ENCODE measurements at places on chromosomes 3 and 15.

DNA sequence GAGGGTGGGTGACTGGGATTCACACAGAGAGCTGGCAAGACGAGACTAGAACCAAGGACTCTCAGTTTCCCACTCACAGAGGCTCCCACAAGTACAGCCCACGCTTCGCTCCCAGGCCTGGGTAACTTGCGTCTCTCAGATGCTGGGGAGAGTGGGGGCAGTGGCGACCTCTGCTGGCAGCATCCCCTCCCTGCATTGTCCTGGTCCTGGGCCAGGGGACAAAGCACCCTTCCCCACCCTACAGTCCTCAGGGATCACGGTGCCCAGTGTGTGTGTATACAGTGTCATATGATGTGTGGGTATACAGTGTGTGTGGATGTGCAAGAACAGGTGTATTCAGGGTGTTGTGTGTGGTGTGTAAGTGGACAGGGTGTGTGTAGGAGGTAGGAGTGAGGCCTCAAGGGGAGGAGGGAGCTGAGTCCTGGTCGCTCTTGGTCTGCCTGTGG, 12.8 kb downstream of the VILL start:
- DNase-seq: peak; percentile 84

GRCh38 chr3:76400141-76400540, 614.8 kb upstream of the ZNF717 start:
- DNase-seq: no peak

- no peak for DNase-seq
These were observed 20.7 kb upstream of the GSK3B start for GRCh38 chr3:120114981-120115380.

DNA sequence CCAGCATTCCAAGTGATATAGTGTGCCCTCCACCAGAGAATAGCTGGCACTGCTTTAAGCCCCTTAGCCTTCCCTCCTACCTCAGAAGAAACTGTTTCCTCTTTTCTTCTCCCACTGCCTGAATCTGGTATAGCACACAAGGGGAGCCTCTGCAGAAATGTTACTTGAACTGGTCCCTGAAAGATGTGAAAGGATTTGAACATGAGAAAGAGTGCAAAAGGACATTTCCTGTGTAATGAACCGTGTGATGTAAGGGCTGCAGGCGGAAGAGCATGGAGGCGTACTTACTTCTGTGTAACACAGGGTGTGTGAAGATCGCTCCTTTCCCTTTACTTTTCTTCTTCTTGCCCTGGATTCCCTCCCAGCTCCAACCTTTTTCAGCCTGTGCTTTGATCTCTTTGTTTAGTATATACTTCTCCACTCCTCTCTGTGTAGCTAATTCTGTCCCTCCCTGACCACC, 8.4 kb downstream of the TMOD3 start:
- no peak for DNase-seq

- DNase-seq: no peak
These were observed 29.3 kb downstream of the LIMD1 start for GRCh38 chr3:45623846-45624245.

GRCh38 chr3:169666076-169666375, 2.5 kb upstream of the MECOM start:
- no peak for DNase-seq

- DNase-seq: no peak
These were observed 192.3 kb downstream of the TAFA4 start for GRCh38 chr3:68740087-68740486.

GRCh38 chr3:46524008-46524407, 26.2 kb downstream of the RTP3 start:
- peak; percentile 39 for DNase-seq

DNA sequence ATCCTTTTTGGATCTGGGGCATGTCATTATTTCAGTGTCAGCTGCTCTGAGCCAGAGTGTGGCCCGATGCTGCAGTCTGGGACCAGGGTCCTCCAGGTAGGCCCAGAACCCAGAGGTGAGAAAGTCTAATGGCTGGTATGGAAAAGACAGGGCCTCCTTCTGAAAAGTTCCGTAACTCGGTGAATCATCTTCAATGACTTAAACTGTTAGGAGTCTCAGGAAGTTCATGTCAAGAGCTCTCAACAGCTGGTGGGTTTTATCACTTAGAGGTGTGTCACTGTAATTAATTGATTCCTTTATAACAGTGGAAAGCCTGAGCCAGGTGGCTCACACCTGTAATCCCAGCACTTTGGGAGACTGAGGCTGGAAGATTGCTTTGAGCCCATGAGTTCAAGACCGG, 28.5 kb upstream of the PDE8A start:
- DNase-seq: no peak

GRCh38 chr15:70589728-70590127, 173.6 kb downstream of the UACA start:
- DNase-seq: no peak

GRCh38 chr15:94538280-94538679, 306.9 kb downstream of the MCTP2 start:
- DNase-seq: no peak

GRCh38 chr3:120025520-120025919, 68.7 kb downstream of the GSK3B start:
- DNase-seq: no peak

- no peak for DNase-seq
These were observed 24.4 kb downstream of the KLHL25 start for GRCh38 chr15:85770096-85771041.

DNA sequence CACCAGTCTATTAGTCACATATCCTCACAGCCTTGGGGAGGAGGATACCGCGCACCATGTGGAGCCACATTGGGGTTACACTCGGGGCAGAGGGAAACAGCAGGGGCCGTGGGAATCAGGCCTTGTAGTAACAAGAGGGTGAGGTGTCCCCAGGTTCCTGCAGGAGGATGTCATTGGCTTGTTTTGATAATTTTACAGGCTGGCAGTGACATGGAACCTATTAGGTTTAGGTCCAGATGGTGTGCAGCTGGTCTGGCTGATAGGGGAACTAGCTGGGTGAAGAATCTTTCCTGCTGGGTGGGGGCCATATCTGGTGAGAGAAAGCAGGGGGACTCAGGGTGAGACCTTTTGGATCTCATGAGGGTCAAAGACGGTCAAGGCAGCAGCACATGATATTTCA, 9.8 kb upstream of the MEF2A start:
- no peak for DNase-seq

DNA sequence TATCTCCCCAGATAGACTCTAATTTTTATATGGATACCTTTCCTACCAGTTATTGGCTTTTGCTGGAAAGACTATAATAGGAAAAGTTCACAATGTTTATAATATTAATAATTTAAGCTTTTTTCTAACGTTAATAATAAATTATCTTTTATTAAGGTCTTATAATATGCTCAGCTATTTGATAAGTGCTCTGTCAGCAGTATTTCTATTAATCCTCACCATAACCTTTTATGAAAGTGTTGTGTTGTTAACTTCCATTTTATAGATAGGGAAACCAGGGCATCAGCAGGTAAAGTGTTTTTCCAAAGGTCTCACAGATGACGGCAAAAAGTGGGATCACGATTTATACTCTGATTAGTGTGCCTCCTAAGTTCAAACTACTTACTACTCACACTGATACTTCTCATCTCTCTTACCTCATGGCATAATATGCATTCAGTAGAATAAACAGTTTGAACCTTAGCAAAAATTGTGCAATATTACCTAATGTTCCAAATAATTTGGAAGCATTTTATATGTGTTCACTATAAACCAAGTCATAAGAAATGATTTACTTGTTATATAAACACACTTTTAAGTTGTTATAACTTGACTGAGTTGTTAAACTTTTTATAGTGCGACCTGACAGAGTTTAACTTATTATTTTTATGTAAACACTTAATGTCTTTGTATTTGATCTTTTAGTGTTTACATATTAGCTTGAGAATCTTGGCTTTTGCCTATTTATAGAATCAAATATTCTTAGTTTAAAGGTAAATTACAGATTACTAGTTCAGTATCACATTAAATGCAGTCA, 274.9 kb upstream of the DCBLD2 start:
- DNase-seq: no peak

DNA sequence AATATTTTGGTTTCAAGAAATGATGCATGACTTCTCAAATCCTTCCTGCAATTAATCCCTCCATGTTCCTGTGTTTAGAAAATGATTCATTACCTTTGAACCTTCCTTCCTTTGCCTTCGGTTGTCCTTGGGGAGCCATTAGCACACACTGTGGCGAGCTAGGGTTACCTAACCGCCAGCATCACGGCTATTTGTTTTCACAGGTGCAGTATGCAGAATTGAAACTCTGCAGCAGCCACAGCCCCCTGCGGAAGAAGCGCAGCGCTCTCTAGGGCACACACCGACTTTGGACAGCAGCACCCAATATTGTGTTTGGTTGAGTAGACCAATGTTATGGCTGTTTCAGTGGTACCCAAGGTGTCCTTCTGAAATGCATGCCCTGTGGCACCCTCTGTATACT, 247.4 kb downstream of the MCTP2 start:
- no peak for DNase-seq

DNA sequence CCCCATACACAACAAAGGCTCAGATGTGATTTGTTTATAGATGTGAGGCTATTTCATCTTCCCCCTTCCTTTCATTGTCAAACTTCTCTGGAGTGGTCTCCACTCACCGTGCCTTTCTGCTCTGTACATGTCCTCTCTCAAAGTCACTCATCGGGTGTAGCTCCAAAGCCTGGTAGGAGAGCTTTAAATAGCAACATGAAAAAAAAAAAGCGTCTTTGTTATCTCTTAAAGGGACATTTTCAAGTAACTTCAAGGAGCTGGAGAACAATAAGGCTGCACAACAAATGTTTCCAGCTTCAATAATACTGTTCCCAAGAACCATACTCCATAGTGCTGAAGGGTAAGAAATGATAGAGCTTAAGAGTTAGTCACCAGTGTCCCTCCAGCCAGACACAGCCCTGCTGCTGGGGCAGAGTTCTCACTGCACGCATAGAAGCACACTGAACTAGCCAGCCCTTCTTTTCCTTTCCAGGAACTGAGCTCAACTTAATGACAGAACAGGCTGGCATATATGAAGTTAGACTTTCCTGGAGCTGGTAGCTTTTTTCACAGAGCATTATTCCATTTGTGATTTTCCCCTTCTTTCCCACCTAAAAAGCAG, 8.1 kb downstream of the FBXO40 start:
- no peak for DNase-seq

- no peak for DNase-seq
These were observed 43.0 kb downstream of the ZBTB38 start for GRCh38 chr3:141411251-141411771.

DNA sequence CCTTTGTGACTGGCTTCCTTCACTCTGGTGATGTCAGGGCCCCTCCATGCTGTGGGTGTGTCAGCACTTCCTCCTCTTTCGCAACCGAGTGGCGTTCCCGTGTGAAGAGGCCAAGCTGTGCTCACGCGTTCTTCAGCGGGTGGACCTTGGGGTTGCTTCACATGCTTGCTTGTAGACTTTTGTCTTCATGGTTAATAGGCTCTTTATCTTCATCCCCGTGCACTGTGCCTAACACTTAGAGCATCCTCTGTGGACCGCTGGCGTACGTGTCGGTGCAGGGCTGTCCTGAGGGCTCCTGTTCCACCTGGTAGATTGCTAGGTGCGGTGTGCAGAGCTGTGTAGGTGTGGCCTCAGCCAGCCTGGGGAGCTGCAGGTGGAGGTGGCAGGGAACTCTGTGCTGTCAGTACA, 182.3 kb downstream of the OR4M2 start:
- no peak for DNase-seq

GRCh38 chr3:52848617-52849016, 13.8 kb upstream of the MUSTN1 start:
- no peak for DNase-seq

DNA sequence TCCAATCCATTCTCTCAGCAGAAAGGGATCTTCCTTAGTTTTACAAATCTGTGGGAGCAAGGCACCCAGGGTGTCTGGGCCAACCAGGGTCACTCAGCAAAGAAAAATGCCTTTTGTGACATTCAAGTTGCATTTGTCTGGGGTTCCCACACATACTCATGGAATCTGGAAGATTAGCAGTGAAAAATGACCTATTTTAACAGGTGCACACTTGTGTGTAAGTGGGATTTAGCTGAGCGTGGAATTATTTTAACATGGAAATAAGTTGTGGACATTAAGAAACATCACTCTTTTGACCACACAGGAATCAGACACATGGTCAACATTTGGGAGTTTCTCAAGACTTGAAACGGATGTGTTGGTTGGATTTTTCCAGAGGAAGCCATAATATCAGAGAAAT, 234.9 kb downstream of the OPA1 start:
- no peak for DNase-seq

DNA sequence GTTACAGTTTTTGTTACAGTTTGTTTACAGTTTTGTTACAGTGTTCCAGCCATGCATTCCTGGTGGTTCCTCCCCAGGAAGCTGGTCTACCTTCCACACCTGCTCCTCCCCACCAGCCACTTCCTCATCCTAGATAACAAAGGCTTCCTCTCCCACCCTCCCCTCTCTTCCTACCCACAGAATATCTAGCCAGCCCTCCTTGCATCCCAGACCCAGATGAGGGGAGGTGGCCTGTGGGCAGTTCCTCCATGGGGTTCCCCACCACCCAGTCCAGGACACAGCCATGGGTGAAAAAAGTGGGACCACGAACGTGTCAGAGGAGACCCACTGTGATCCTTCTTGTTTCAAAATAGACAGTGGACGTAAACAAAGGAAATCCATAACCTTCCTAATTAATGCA, 122.8 kb upstream of the ABHD17C start:
- no peak for DNase-seq
